ENCODE measurements at places on chromosomes 2 and 18.

GRCh38 chr2:15456352-15456751 lies 104.8 kb downstream of the NBAS start:
- no peak for DNase-seq

DNA sequence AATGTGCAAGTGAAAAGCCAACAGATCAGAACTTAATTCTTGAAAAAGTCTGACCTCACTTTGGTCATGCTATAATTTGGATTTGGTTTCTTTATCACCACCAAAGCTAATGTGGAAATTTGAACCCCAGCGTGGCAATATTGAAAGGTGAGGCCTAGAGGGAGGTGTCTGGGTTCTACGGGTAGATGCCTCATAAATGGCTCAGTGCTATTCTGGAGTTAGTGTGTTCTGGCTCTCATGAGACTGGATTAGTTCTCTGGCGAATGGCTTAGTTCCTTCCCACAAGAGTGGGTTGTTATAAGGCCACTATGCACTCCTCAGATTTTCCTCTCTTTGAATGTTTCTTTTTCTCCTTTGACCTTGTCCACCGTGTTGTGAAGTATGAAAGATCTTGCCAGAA lies 22.3 kb downstream of the ORC4 start:
- DNase-seq, result no peak

DNA sequence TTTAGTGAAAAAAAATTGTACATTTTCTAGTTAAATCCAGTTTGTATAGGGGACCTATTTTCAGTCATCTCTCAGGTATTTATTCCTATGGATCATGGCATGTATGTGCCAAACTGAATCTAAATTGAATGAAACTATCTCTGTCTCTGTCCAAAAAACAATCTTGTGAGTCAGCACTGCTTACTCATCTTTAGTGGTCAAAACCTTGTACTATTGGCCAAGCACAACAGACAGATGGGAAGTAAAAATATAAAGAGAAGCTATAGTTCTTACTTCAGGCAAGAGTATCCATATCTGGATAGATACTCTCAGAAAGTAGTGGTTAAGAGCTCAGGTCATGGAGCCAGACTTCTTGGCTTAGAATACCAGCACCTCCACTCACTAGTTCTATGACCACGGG lies 76.0 kb upstream of the KLHL14 start:
- DNase-seq, result no peak

GRCh38 chr2:26088038-26088643 lies 54.3 kb downstream of the RAB10 start:
- DNase-seq, result no peak

DNA sequence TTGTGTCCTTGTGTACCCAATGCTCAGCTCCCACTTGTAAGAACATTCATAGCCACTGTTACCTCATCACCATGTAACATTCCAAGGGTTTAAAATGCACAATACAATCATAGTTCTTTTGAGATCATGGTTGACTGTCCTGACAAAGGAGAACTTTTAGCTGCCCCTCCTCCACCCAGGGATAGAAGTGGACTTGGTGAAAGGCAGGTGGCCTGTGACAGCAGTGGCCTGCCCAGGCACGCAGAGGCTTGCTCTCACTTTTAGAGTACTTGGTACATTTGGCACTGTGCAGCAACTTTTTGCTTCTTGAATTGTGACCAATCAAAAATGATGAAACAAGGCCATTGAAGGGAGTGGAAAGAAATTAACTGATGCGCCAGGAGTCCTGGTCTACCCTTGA lies 108.7 kb downstream of the ANKRD44 start:
- DNase-seq, result no peak

- DNase-seq, result no peak
Measured at GRCh38 chr18:2918761-2919550, 72.2 kb downstream of the EMILIN2 start.

- no peak for DNase-seq
Measured at GRCh38 chr2:167187049-167187727, 298.9 kb downstream of the XIRP2 start.

DNA sequence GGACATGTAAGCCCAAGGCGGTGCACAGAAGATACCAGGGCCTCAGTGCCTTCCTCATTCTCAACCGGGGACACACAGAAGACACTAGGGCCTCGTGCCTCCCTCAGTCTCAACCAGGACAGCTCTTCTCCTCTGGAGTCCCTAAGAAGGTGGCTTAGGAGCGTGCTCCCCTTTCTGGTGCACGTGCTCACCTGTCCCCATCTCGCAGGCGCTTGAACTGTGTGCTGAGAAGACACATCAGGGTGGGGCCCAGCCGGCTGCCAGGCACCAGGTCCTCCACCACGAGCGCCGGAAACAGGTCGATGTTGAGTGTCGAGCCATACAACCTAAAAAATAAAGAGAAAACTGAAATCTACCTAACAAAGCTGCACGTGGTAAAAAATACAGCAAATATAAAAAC lies 99.9 kb downstream of the PXDN start:
- DNase-seq, result no peak

DNA sequence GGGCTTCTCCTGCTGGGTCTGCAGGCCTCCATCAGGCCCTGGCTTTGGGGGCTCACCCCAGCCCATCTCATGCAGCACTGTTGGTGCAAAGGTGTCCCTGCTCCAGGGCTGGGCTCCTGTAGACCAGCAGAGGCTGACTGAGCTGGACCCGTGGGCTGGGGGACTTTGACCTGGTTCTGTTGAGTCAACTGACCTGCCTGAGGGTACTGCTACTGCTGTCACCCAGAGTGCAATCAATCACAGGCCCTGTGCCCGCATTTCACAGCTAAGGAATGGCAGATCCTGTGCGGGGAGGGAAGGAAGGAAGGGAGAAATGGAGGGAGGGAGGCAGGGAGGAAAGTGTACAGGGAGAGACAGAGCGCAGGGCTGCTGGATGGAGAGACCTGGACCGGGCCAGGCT lies 136.8 kb downstream of the TPO start:
- no peak for DNase-seq

GRCh38 chr18:55861266-55861665 lies 273.3 kb upstream of the TCF4 start:
- no peak for DNase-seq

All from stimulated activated CD8-positive, alpha-beta memory T cell treated with anti-CD3 and anti-CD28 coated beads, Interleukin-4, amount 100 ng/mL, for 1 hour (primary cell).